NCI-H1092 treated with DMSO at 0.1 percent for 48 hours (cell line): ENCODE measurements at places on chromosomes 7 and 10.

- DNase-seq, result no peak
Measured at GRCh38 chr7:93350338-93350737, 118.2 kb downstream of the VPS50 start.

GRCh38 chr10:112526139-112526538 lies 79.1 kb downstream of the VTI1A start:
- DNase-seq, result no peak

DNA sequence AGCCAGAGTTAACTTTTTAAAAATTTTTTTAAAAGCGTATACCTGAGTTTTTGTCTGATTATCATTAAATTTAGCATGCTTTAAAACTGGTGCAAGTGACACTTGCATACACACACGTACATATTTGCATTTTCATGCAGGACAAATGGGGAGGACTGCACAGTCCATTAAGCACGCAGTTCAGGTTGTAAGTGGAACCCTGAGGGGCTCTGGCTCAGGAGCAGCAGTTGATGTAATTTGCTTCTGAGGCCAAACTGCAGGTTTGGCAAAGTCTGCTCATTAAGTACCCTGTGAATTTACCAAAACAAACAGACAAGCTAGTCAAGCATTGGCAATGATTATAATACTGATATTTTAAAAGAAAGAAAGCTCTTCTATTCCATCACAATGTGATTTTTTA lies 215.8 kb upstream of the PFKP start:
- peak; percentile 90 for DNase-seq

DNA sequence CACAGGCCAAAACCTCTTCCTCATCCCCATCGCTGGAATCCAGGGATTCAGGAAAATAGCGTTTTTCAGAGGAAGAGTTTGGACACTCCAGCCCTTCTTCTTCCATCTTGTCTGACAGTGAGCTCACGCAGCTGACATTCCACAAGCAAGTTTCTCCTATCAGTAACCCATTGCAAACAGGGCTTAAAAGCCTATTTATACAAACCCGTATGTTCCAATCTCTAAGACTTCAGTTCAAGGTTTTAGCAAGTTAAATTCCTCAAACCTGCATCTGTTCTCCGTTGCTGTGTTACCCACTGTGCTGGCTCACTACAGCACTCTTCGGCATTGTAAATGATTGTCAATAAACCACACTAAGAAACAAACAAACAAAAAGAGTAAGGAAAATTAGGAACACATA lies 373 bp downstream of the DHX32 start:
- no peak for DNase-seq

GRCh38 chr7:43956027-43956426 lies 29.8 kb downstream of the UBE2D4 start:
- DNase-seq, result no peak
